ENCODE measurements at places on chromosomes 3 and 15.

GRCh38 chr15:67917636-67918035 lies 77.8 kb upstream of the RNU6-1 start:
- no peak for DNase-seq

- no peak for DNase-seq
These were observed 235.0 kb downstream of the OCA2 start for GRCh38 chr15:27864086-27864485.

DNA sequence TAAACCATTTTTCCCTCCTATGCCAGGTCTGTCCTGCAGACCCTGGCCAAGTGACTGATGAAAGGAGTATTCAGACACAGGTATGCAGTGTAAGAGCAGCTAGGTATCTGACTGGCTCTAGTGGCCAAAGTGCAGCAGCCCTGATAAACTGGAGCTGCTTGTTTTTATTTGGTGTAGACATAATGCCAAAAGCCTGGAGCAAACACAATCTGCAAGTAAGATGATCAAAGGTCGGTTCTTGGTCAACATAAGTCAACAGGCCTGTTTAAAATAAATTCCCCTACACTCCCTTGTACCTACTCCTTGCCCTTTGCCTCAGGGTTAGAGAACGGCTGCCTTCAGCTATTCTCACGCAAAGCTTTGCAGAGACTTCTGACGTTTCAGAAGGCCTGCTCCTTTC lies 1003.1 kb downstream of the ZPLD1 start:
- no peak for DNase-seq

DNA sequence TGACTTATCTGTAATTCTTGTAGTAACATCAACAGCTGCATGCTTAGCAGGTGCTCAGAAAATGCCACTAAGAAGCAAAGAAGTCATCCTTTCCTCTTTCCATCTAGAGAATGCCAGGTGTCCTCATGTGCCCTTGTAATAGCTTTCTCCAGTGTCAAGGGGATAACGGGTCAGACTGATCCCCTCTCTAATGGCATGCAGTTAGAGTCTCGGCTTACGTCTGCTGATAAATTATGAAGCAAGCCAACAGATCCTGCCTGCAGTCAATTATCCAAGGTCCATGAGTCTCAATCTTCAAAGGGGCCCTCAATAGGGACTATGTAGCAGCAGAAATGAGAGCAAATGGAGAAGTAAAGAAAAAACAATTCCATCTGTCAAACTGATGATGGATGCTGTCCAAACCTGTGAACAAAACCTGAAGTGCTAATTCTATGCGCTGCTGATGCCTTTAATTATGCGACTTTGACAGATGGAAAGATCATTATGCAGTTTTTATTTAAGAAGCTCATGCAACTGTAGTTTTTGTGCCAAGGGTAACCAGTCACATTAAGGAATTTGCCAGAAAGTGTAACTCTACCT lies 162.8 kb upstream of the PEX5L start:
- DNase-seq: peak; percentile 8

DNA sequence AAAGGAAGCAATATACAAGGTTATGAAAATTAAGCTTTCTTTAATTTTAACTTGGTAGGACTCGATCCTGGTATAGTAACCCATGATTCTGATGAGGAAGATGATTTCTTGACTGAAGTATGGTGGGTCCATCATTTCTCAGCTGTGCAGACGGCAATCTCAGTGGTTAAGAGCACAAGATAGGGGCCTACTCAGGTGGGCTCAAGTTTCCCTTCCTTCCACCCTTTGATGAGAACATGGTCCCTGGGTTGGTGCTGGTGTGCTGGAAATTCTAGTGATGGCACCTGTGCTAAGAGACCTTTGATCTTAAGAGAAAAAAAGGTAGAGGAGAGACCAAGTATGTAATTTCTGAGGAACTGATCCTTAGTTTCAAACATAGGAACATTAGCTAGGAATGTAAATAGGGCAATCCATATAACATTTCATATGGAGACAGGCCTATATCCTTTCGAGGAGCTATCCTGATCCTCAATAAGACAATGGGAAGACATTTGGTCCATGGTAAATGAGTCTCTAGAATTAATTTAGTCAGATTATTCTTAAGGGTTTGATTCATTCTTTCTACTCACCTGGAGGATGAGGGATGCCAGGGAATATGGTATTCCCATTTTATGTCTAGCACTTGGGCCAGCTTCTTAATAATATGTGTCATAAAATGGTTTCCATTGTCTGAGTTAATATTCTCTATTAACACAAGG lies 104.5 kb upstream of the NECTIN3 start:
- DNase-seq: no peak

DNA sequence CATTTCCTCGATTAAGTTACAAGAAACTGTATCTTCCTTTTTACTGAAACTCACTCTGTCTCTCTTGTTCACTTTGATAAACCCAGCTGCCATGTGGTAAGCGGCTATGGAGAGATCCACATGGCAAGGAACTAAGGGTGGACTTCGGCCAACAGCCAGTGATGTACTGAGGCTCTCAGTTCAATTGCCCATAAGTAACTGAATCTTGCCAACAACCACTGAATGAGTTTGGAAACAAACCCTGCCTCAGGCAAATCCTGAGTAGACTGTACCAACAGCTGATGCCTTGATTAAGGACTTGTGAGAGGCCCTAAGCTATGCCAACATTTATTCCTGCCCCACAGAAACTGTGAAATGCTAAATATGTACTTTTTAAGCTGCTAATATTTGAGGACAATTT lies 433.5 kb downstream of the PLOD2 start:
- no peak for DNase-seq

DNA sequence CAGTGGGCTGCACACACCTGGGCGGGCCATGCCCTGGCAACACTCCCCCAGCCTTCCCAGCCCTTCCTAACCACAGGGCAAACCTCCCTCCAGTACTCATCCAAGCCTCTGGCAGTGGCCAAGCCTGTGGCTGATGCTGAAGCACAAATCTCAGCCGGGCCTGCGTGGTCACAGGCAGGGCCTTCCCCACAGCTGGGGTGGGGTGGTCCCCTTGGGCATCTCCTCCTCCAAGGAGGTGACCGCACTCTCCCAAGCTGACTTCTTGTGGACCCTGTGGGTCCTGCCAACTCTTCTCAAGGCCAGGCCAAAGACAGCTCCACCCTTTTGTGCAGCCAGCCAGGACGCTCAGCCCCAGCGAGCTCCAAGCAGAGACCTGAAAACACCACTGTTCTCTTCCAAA lies 21.4 kb downstream of the GRAMD2A start:
- no peak for DNase-seq
